Activated T-cell treated with anti-CD3 and anti-CD28 coated beads for 24 hours (primary cell): ENCODE measurements at places on chromosomes 5 and 9.

- DNase-seq: no peak
Observed at GRCh38 chr5:67015541-67016191, 180.9 kb downstream of the CD180 start.

- no peak for DNase-seq
Observed at GRCh38 chr5:73437777-73438644, 10.6 kb downstream of the FOXD1 start.

DNA sequence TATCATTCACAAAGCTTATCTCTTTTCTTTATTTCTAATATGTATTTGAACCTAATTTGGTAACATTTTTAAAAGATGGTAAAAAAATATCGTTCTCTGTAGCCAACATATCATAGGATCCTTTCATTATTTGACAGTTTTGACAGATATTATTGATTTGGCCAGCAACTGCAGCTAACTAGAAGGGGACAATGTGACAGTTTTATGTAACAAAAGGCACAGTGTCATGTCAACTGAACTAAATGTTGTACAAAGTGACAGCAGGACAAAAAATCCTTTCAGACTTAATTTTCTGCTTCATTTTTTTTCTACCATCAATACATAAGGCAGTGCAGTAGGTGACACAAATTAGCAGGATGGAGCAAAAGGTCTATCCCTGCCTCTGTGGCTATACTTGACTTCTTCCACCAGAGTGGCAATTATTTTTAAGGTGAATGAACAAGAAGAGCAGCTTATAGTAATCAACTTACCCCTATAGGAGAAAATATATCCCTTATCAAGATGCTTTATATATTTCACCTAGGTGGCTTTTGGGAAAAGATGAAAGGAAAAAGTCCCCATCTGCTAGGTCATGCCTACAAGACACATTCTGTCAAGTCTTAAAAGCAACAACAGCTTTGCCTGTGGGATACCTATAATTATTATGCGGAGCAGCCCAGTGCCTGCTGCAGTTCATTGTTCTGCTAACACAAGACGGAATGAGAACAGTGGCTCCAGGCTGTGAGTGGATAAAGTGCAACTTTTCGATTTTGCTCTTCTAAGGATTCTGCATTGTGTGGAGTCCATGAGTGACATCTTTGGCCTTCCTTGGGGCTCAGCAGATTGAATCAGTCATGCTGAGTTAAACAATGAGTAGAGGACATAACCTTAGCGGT is 694.9 kb downstream of the ISL1 start:
- no peak for DNase-seq

GRCh38 chr5:140827704-140828361 is at the start of gene PCDHA6:
TSS of gene PCDHA6 (plus strand) at chr5:140827960. CDS start at chr5:140828092, 132 bp downstream.
- DNase-seq: no peak

DNA sequence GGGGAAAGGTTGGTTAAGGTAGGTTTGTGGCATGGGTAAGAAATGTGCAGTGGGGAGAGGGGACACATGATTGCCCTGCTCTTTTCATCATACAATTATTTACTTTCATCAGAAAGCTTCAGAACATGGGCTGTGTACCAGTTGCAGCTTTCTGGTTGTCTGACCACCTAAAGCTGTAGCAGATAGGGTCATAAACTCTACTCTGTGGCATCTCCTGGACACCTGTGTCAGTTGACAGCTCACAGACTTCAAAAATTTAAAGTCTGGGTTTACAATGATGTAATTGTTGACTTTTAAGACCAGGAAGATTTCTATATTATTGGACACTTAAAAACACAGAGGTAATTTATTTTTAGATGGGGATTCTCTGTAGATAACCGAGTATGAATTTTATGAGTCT is 222.7 kb upstream of the PRR16 start:
- no peak for DNase-seq

DNA sequence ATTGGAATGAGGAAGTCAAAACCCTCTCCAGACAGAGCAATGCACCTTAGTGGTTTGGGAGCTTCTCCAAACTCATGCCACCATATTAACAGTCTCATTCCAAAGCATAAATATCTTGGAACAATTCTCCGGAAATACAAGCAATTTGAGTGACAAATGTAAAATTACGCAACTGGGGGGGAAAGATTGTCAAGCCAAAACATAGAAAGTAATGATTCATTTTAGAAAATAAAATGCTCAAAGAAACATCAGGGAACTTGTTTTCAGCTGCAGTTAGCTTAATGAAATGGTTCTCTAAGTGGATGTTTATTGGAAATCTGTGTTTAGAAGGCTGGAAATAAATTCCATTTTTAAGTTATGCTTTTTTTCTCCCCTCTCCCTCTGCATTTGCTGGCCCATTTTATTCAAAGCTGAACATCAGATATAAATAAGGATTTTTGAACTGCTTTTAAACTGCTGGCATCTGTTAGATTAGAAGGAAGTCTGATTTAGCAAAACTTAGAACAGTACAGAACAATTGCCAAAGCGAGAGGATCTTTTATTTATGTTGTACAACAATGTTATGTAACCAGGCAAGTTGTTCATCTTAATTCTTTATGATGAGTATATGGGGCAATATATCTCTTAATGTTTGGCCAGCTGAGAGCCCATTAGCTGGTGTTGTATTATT is 551.9 kb downstream of the PRELID2 start:
- DNase-seq: no peak
